Uterus (tissue), 4 donors: ENCODE measurements at places on chromosomes 2 and 18. TPM values are rescaled to one million over a fixed set of nuclear protein-coding genes. Genes with fewer than 3 reads are reported as not detected.

The NLRC4 gene
- total RNA-seq = 1.5 TPM

The CFC1 gene
- not detected for total RNA-seq

GRCh38 chr2:232327105-232328031, 51.2 kb upstream of the ALPP start:
- H3K4me1 ChIP-seq = no peaks in the 10 kb centered on the region
- no peaks in the 10 kb centered on the region for H3K36me3 ChIP-seq
- no peaks in the 10 kb centered on the region for H3K27me3 ChIP-seq
- DNase-seq = peak; percentile 64

GRCh38 chr2:64504774-64505720, 19.1 kb upstream of the AFTPH start:
- H3K36me3 ChIP-seq = no peaks in the 10 kb centered on the region
- H3K4me3 ChIP-seq = no peak overlapping the region
- H3K4me1 ChIP-seq = no peaks in the 10 kb centered on the region
- no peak for DNase-seq

GRCh38 chr2:30877833-30878232, 70.6 kb upstream of the CAPN13 start:
- DNase-seq = no peak
- no peak overlapping the region for H3K27ac ChIP-seq
- H3K4me3 ChIP-seq = no peak overlapping the region
- H3K36me3 ChIP-seq = no peaks in the 10 kb centered on the region
- no peaks in the 10 kb centered on the region for H3K27me3 ChIP-seq

- no peak for DNase-seq
- no peaks in the 10 kb centered on the region for H3K4me1 ChIP-seq
- H3K4me3 ChIP-seq = no peak overlapping the region
- no peaks in the 10 kb centered on the region for H3K27me3 ChIP-seq
- no peak overlapping the region for H3K27ac ChIP-seq
Observed at GRCh38 chr2:104788742-104789455, 65.0 kb upstream of the POU3F3 start.
